ENCODE measurements at places on chromosomes 5 and 9.
A peak's percentile ranks its signal among the peaks of the same experiment; 100 is the strongest.

GRCh38 chr9:2180154-2180553, 165.0 kb downstream of the SMARCA2 start:
- peak; percentile 38 for DNase-seq

DNA sequence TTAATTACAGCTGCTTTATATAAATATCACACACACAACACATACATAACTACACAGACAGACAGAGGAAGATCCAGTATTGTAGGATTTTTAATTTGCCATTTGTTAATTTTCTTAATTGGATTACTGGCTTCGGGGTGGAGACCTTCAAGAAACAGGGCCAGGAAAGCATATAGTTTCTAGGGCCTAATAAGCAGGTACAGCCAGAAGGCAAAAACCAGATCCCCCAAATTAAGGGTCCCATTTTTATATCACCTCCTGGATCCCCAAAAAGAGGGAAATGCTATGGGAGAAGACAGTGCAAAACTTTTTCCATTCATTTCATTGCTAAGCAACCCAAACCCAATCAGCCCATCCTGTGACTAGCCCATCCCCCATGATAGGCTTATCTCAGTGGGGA, 373.3 kb upstream of the FAM174A start:
- no peak for DNase-seq

- no peak for DNase-seq
Observed at GRCh38 chr5:29780401-29780800, 1413.1 kb upstream of the CDH6 start.

GRCh38 chr5:91469517-91470165, 86.5 kb upstream of the ARRDC3 start:
- DNase-seq, result no peak

DNA sequence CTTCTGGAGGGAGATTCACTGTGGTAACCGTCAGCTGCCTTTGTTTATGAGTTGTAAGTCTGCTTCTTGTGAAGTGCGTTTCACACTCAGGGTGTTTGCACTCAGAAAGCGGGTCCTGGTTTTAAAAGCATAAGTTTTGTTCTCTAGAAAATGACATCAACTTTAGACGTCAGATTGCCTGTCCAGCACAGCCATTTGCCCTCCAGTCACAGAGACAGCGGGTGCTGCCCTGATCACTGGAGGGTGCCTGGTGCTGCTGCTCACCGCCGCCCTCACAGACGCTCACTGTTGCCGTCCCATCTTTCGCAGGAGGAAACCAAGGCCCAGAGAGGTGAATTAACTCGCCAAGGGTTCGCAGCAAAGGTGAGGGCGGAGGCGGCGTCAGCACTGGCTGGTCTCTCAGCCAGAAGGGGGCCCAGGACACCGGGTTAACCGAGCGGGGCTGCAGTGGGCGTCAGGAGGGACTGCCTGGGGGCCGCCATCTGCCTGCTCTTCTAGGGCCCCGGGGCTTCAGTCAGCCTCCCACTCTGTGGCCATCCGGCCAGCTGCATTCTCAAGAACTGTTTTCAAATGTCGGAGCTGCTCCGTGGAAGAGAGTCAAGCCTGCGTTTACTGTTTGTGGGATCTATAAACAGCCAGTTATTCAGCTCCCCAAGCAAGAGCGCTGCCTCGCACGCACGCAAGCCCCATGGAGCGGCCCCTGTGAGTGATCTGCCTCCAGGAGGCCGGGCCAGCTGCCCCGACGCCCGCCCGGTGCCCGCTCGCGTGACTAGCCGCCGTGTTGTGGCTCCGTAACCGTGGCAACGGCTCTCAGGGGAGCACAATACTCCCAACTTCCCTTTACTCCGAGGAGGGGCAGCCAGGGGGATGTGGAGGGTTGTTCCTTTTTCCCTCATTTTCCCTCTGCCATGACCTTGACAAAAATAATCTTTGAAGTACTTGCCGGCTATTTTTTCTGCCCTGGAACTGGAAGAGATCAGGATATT, 43.4 kb upstream of the EXOC3 start:
- DNase-seq, result peak; percentile 58

DNA sequence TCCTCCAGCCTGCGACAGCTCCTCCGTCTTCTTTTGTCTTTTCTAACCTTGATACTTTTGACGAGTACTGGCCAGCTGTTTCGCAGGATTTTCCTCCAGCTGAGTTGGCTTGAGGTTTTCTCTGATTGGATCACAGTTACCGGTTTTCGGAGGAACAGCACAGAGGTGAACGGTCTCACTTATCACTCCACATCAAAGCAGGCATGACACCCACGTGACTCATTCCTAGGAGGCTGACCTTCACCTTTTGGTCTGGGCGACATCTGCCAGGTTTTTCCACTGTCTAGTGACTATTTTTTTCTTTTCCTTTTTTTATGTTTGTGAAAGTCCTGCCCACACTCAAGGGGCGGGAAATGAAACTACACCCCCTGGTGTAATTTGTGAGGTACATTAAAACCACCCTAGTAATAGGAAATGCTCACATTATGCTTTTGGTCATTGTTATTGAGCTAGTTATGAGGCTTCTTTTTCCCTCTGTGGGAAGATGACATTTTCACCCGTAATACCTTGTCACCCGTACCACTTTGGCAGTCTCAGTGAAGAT, 319.2 kb downstream of the GADD45G start:
- DNase-seq, result no peak

DNA sequence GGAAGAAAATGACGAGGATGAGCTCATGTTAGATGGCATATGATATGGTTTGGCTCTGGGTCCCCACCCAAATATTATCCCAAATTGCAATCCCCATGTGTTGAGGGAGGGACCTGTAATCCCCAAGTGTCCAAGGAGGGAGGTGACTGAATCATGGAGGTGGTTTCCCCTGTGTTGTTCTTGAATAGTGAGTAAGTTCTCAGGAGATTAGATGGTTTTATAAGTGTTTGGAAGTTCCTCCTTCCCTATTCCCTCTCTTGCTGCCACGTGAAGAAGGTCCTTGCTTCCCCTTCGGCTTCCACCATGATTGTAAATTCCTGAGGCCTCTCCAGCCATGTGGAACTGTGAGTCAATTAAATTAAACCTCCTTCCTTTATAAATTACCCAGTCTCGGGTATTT, 10.1 kb downstream of the EDIL3 start:
- no peak for DNase-seq

DNA sequence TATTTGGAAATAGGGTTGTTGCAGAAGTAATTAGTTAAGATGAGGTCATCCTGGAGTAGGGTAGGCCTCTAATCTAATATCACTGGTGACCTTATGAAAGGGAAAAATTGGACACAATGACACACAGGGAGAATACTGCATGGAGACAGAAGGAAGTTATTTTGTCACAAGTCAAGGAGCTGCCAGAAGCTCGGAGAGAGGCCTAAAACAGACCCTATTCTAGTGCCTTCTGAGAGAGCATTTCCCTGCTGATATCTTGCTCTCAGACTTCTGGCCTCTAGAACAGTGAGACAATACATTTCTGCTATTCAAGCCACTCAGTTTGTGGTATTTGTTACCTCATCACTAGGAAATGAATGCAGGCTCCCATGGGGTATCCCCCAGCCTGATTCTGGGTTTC, 332.9 kb downstream of the CSNK1G3 start:
- DNase-seq, result no peak

DNA sequence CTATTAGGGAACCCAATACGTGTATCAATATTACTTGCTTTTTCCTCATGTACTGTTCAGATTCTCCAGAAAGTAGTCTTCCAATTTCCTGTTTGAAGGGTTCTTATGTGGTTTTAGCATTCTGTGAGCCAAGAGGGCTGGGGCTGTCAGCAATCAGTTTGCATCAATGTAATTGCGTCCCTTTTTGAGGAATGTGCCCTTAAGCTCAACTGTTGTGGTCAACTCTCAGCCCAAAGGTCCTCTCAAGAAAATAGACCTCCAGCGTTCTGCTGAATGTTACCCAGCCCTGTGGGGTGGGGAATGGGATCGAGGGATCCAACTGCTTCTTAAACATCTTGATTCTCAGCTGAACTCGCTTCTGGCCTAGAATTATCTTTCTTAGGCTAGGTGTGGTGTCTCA, 43.8 kb upstream of the CDK20 start:
- DNase-seq, result no peak

DNA sequence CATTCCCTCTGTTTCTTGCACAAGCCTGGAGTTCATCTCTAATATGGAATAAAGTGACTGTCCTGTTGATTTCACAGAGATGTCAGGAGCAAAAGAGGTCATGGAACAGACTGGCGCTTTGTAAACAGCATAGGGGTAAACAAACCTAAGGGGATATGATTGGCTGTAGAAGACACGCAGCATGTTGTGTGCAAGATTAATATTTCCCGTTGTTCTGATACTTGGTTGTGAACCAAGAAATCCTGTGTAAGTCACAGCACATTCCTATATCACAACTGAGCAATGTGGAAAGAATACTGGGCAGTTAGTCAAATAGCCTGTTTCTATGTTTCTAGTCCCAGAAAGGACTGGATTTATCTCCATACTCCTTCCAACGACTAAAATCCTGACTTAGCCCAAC, 3.2 kb downstream of the ADAMTS12 start:
- DNase-seq, result no peak

DNA sequence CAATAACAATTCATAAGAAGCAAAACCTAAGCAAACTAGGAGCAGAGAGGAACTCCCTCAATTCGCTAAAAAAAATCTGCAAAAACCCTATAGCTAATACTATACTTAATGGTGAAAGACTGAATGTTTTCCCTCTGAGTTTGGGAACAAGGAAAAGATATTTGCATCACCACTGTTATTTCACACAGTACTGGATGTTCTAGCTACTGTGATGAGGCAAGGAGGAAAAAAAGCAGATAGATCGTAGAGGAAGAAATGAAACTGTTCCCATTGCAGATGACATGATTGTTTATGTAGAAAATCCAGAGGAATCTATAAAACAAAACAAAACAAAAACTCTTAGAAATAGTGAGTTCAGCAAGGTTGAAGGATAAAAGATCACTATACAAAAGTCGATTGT, 116.7 kb downstream of the PHF2 start:
- DNase-seq, result no peak

GRCh38 chr9:20872340-20872977, 159.0 kb downstream of the HACD4 start:
- no peak for DNase-seq

DNA sequence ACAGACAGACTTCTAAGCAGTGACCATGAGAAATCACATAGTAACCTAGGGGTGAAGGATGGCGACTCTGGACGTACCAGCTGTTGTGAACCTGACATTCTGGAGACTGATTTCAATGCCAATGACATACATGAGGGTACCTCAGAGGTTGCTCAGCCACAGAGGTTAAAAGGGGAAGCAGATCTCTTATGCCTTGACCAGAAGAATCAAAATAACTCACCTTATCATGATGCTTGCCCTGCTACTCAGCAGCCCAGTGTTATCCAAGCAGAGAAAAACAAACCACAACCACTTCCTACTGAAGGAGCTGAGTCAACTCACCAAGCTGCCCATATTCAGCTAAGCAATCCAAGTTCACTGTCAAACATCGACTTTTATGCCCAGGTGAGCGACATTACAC, 38.0 kb upstream of the CCDC152 start:
- DNase-seq, result no peak

GRCh38 chr9:137647096-137647714, 28.4 kb downstream of the EHMT1 start:
- no peak for DNase-seq

DNA sequence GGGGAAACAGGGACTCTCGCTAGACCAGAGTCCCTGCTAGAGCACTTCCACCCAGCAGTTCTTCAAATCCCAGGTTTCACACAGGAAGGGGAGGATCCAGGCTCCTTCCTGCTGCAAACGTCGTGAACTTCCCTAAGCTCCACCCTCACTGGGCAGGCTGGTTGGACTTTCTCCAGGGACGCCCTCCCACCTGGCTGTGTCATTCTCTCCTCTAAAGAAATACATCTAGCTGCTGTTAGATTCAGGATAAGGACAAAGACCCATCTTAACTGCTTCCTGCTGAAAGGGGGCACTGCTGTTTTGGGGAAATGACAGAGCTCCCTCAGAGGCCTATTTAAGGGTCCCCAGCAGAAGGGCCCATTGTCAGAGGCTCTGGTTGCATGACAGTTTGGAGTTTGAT, 230.7 kb downstream of the SEMA6A start:
- DNase-seq, result no peak

- no peak for DNase-seq
Observed at GRCh38 chr5:175285261-175285660, 158.7 kb downstream of the DRD1 start.

DNA sequence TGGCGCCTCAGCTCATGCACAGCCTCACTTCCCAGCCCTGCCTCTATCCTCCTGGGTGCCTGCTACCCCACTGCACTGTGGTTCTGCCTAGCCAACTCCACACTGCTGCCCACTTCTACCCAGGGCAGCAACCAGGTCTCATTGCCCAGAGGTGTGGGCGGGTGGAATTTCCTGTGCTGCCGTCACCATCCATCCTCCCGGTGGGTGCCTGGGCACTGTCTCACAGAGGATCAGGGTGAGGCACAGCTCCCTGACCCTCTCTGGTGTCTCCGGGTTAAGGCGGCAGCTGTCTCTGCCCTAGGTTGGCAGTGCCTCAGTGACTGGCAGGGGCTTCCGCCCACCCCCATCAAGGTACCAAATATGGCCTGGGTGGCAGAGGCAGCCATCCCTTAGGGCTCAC, 4.3 kb upstream of the MTMR12 start:
- no peak for DNase-seq

DNA sequence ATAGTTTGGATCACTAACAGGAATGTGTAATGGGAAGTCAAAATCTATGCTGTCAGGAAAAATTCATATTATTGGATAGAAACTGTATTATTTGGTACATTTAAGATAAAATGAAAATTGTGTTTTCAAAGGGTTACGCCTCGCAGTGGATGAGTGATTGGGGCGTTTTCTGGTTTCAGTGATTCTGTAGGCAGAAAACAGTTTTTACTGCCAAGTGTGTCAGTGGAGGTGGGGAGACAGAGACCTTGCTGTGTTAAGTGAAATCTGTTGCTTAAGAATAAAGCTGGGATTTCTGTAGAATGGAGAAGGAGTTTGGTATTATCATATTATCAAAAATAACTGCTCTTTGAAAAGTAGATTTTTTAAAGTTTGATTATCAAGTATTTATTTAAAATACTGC, 69.7 kb downstream of the GHR start:
- DNase-seq, result no peak

- no peak for DNase-seq
Observed at GRCh38 chr5:115351356-115352195, 55.1 kb upstream of the CCDC112 start.

DNA sequence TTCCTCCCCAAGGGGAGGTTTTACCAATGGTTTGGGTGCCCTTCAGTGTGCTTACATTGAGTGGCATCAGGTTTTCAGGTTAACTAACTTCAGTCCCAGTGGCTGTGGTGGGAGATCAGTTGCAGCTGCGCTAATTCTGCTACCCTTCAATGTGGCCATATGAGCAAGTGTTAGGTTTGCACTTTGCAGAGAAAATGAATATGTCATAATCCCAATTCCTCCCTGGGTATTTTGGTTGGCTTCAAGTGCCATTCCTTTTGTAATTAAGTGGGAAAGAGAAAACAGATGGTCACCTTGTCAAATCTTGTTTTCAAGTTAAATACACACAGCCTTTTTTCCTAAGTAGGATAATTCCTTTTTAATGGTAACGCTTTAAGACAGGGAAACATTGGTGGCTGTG, 236.2 kb downstream of the TLE4 start:
- no peak for DNase-seq

DNA sequence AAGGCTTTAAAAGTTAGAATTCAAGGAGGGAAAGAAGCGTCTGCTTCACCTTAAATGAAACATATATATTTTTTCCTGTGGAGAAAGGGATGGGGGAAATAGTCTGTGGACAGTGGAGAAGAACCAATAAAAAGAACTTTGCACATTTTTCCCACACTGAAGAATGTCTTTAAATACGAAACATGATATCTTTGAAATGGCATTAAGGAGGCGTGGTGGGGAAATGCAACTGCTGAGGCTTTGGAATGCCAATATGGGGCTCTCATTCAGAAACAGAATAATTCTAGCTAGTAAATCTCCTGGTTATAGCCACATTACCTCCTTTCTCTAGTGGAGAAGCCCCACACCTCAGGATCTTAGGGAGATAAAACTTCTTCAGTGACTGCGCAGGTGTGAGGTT, 46.8 kb downstream of the TNC start:
- DNase-seq, result peak; percentile 17

Data from renal cortex interstitium (tissue), 15 donors.